A549 treated with ZK216348 at 1 μM for 4 hours (cell line): ENCODE measurements at places on chromosomes 1 and 21. TPM values are rescaled to one million over a fixed set of nuclear protein-coding genes. Genes with fewer than 3 reads are reported as not detected.

The RIPPLY3 gene
- total RNA-seq, result 0.43 to 0.71 TPM (median 0.53 TPM) in 5 replicates

The AADACL4 gene
- not detected in 5 replicates for total RNA-seq

The FCRL5 gene
- not detected in 5 replicates for total RNA-seq

The IL12RB2 gene
- 0.04 TPM in 1 of 5 replicates, not detected in the others for total RNA-seq

The IQGAP3 gene
- 12.3 to 21.4 TPM (median 19.1 TPM) in 5 replicates for total RNA-seq

The MAP1LC3C gene
- total RNA-seq, result 0.18 to 0.22 TPM in 2 of 5 replicates, not detected in the others
